ENCODE measurements at places on chromosomes 13 and 19. TPM values are rescaled to one million over a fixed set of nuclear protein-coding genes. Genes with fewer than 3 reads are reported as not detected.

- DNase-seq = no peak
Observed at GRCh38 chr19:23916991-23917390, 2.3 kb downstream of the ZNF726 start.

CEACAM1 gene
- not detected for total RNA-seq

PROZ gene
- total RNA-seq = not detected

- DNase-seq = no peak
Observed at GRCh38 chr19:40365613-40366401, 17.3 kb downstream of the PLD3 start.

GRCh38 chr13:42022796-42023493 is 25.5 kb upstream of the DGKH start:
- DNase-seq = no peak

GRCh38 chr19:6501740-6502648 is at the start of gene TUBB4A:
Gene TUBB4A (minus strand): TSS chr19:6502309. CDS start chr19:6502212, 97 bp downstream.
- no peak for DNase-seq

DNA sequence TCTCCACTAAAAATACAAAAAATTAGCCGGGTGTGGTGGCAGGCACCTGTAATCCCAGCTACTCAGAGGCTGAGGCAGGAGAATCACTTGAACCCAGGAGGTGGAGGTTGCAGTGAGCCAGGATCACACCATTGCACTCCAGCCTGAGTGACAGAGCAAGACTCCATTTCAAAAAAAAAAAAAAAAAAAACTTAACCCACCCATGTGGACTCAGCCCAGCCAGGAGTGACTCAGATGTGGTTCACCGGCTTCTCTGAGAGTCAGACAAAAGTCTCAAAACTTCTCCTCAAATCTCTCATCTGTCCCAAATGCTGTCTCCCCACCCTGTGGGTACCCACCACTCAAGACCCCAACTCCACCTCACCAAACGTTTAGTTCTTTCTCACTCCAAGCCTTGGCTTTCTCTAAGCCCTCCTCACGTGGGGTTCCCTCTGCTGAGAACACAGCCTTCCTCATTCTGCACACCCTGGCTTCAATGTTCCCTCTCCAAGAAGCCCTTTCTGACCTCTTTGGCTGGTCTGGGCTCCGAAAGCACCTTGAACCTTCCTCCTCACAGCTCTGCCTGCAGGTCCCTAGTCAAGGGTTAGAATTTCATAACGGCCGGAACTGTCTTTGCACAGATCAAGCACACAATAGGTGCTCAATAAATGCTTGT is 11.1 kb upstream of the RAB3A start:
- DNase-seq = no peak

DNA sequence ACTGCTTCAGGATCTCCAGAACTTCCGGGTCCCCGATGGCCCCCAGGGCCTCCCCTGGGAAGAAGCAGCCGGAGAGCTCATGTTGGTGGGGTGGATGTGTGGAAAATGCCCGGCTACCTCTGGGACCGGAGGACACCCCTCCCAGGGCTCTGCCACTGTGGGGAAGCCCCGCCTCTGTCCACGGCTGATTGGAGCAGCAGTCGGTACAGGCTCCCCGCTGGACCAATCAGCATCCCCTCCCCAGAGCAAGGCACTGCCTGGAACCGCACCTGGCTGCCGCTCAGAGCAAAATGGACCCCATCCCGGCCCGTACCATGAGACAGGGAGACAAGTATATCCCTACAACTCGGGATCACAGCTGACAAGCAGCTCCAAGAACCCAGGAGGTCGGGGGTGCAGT is 6.4 kb downstream of the DOHH start:
- DNase-seq = no peak

- DNase-seq = peak; percentile 58
Observed at GRCh38 chr13:114096811-114097211, 35.6 kb downstream of the RASA3 start.

DNA sequence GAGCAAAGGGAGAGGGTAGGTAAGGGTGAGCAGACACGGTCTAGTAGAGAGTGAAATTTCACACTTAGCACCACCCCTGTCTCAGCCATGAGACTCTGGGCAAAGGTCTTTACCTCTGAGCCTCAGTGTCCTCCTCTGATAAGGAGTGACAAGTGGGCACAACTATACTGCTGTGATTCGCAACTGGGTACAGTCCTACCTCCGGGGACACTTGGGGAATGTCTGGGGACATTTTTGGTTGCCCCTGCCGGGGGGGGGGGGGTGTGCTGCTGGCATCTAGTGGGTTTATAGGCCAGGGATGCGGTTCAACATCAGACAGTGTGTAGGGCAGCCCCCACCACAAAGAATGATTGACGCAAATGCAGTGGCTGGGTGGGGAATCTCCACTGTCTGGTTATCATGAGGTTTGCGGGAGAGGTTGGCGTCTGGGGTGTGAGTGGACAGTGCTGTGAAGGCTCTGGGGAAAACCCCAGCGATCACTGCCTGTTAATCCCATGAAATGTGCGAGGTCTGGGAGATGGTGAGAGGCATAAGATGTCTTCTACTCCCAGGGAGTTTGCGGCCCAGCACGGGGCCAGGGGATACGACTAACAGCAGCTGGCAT is 4.3 kb downstream of the NACC1 start:
- DNase-seq = no peak

KL gene
- total RNA-seq = 3.7 TPM

DNA sequence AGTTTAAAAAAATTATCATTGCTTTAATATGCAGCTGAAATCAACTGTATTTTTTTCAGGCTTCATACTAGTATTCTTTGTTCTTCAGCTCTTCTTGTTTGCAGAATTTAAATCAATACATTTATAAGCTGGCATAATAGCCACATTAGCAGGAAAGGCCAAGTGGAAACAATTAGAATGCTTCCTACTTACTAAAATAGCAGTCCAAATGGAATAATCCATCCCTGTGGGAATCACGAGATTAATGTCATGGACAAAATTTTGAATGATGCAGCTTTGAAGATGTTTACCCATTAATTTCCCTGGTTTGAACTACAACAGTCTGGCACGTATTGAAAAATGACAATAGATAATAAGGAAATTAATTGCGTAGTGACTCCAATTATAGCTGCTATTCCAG is 2650.8 kb downstream of the PCDH9 start:
- DNase-seq = no peak

DNA sequence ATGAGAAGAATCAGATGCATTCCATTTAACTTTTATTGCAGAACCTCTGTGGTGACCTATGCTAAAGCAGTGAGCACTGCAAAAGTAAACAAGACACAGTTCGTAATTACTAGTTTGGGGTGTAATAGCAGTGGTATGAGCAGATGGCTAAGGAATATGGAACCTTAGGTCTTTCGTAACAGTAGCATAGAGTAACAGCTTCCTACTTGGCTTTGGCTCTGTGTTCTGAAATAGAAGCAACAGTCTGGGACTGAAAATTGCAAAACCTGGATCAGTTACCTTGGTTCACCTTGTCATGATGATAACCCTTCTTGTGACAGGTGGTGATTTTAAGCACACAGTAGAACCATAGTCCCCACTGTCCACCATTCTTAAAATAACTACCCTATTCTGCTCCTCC is 303.4 kb downstream of the GPC6 start:
- DNase-seq = no peak

All from ascending aorta (tissue), 2 donors.